CD4-positive, alpha-beta T cell treated with Interleukin-15 for 4 hours (primary cell): ENCODE measurements at places on chromosomes 11 and 22.
A peak's percentile ranks its signal among the peaks of the same experiment; 100 is the strongest.

DNA sequence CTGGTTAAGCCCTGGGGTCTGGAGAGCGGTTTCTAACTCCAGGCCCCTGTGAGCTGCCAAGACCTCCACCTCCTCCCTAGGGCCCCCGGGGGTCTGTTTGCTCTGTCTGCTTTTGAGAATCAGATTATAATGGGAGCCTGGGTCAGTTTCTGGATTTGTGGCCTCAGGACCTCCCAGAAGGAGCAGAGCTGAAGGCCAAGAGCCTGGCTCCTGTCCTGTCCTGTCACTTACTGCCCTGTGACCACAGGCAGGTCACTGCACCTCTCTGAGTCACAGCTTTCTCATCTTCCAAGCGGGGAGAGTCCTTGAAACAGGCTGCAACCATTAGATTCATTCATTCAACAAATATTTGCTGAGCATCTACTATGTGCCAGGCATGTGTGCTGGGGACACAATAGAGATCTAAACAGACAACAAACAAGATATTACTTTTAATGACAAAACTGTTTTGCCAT is 87.3 kb upstream of the FGF3 start:
- no peak for DNase-seq

DNA sequence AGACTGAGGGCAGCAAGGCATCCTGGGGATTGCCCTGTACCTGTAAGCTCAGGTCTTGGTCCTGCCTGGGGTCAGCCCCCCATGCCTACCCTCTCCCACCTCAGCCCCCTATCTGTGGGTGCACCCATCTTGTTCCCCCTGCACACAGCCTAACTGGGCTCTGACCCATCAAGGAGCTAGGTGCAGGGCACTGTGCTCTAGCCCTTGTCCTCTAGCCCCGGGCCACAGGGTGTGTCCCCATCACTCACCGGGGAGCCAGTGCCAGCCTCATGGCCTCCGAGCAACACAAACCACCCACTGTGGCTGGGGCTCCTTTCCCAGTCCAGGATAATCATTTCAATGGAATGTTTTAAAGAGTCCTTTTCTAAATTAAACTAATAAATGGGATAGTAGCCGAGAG is 293.9 kb upstream of the PLET1 start:
- no peak for DNase-seq

DNA sequence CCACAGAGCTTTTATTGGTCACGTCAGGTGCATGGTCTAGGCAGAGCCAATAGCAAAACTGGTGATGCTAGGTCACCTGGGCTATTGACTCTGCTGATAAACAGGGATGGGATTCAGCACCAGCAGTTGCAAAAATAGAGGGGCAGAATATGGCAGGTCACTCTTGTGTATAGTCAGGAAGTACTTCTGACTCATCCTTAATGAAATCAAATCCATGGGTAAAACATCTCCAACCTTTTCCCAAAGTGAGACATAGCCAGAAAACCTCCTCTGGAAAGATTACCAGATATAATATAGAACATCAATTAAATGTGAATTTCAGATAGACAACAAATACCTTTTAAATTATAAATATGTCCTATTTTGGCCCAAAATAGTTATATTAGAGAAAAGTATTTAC is 383.2 kb downstream of the METTL15 start:
- no peak for DNase-seq

GRCh38 chr11:102239911-102240310 is 77.4 kb upstream of the BIRC3 start:
- no peak for DNase-seq

GRCh38 chr11:94544646-94545263 is 1.0 kb downstream of the FUT4 start:
- no peak for DNase-seq

DNA sequence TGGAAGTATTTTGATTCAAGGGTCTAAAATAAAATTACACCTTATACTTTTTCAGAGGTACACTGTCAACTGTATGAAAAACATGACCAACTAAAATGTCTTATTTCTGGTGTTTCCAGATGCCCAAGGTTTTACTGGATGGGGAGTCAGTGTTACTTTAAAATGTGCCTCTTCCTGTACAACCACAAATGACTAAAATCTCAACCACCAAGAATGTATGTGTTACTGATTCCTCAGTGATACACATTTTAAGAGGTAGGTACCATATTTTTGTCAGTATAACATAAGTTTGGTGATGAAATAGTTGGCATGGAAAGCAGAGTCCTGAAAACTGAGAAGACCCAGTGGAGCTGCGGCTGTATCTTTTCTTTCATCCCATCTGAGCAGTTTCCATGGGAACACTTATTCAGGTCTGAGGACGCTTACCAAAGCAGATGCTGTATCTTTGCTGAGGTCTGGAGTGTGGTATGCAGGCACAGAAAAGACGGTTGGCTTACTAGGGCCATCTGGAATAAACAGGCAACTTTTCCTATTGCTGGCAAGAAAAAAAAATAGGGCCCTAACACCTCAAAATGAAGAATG is 21.2 kb upstream of the TP53AIP1 start:
- no peak for DNase-seq

GRCh38 chr11:19183646-19184045 is 18.1 kb downstream of the CSRP3 start:
- DNase-seq = no peak

GRCh38 chr11:122341477-122341876 is 225.5 kb upstream of the BLID start:
- no peak for DNase-seq

DNA sequence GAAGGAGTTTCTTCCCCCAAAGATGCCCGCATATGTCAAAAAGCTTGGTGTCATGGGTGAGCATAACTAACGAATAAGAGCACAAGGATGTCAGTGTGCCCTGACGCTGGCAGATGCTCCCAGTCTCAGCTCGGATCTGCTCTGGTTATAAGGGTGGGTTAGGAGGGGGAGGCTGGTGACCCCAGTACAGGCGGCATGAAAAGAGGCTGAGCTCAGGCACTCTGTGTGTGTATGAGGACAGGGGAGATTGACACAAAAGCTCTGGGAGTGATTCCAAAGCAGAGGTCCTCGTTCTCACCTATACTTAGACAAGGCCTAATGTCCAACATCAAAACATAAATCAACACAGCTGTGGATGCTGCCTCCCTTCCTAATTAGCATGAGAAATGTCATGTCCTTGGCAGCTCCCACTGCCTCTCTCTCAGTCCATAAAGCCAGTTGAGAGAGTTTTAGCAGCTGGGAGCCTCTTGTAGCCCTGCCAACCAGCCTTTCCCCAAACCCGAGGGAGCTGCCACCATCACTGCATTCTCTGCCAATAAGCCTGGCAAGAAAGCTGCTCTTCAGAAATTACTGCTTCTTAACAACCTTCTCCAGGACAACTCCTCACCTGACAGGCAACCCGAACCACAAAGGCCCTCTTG is 59.8 kb downstream of the SC5D start:
- DNase-seq = no peak

GRCh38 chr11:121422675-121423074 is 29.4 kb upstream of the SORL1 start:
- no peak for DNase-seq

GRCh38 chr11:24747275-24748251 is 250.7 kb downstream of the LUZP2 start:
- DNase-seq = no peak

- DNase-seq = no peak
These were observed 110.8 kb downstream of the MTNR1B start for GRCh38 chr11:93080146-93080759.

DNA sequence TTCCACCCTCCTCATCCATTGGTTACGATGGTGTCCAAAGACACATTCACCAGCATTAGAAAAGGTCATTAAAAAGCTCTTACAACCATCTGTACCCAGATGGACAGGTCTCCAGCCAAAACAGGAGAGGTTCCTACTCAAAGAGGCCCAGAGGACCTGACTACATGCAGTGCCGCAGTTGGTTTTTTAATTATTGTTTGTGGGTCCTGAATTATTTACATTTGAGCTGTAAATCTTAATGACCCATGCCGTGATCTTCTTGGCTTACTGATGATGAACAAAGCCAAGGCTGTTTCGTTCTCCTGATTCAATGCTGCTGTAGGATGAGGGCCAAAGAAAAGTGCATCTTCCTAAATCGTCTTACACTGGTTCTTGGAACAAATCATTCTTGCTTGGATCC is 83.7 kb downstream of the CADM1 start:
- no peak for DNase-seq

DNA sequence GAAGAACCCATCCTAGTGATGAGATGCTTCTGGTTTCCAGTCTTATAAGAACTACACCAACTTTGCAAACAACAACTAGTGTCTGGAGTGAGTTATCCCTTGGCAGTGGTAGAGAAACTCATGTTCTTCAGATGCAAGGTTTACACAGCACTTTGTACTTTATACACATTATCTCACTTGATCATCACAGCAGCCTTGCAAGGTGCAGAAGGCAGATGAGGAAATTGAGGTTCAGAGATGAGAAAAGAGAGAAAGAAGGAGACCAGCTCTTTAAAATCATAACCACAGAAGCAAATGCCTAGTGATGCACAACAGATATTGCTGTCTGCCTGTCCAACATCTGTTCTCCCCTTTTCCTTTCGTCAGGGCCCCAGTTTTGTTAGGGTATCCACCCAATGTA is 16.7 kb upstream of the CD44 start:
- DNase-seq = peak; percentile 44

- peak; percentile 60 for DNase-seq
These were observed 298.3 kb downstream of the ETS1 start for GRCh38 chr11:128289048-128289447.

GRCh38 chr11:17719938-17720795 is 796 bp downstream of the MYOD1 start:
- no peak for DNase-seq

DNA sequence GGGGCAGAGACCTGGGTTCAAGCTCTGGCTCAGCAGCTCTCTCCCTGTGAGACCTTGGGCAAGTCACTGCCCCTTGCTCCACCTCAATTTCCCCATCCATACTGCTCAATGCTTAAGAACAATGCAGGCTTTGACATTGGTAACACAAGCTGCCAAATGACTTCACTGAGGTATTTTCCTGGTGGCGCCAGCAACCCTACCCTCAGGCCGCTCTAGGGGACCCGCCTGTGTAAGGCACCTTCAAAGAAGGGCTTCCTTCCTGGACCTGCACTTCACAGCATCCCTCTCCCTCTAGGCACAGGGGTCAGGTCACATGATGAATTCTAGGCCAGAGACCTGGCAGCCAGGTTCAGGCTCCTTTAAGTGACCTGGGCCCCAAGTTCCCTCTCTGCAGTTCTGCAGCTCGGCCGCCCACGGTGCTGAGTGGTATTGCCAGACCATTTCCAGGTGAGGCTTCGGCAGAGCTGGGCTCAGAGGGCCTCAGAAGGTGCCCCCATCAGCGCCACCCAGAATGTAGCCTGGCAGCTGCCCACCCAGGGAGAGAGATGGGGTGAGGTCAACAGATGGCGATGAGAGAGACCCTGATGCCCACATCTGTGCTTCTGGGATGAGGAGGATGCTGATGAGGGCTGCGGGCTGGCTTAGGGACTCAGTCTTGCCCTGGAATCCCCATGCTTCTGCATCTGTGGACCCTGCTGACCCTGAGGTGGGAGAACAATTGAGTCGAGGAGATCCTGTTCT is 4.5 kb downstream of the WNT11 start:
- DNase-seq = no peak

- DNase-seq = no peak
These were observed 46.9 kb downstream of the LUZP2 start for GRCh38 chr11:24543771-24544170.

DNA sequence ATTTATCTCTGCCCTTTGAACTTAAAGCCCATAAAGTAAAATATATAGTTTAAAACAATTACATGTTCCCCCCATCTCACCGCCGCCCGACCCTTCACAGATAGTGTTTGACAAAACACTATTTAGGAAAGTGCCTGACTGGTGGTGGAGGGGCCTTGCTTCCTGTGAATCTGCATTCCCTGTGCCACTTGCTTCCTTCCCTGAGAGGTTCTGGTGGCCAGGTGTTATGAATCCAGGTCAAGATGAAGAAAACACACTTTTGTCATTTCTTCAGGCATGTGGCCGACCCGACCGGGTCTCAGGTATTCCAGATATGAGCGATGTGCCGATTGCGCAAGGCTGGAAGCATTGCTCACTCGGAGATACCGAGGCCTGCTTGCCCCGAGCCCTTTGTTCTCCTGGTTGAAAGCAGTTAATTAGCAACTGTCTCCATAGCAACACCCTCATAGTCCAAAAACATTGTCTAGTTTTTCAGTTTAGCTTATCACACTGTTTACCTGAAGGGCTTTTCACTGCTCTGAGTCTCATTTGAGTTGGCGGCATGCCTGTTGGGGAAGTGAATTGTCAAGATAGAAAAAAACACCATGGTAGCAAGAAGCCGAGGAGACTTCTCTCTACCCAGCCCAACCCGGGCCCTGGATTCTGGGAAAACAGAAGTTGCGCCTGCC is 128.3 kb downstream of the TEAD1 start:
- DNase-seq = no peak
